ENCODE measurements at places on chromosomes 6 and 20. TPM values are rescaled to one million over a fixed set of nuclear protein-coding genes. Genes with fewer than 3 reads are reported as not detected.

NRSN1 gene
- not detected for total RNA-seq

PACSIN1 gene
- total RNA-seq: 0.68 TPM

PRR18 gene
- total RNA-seq: 0.60 TPM

GHRH gene
- not detected for total RNA-seq

RBCK1 gene
- total RNA-seq: 88.0 TPM

DNA sequence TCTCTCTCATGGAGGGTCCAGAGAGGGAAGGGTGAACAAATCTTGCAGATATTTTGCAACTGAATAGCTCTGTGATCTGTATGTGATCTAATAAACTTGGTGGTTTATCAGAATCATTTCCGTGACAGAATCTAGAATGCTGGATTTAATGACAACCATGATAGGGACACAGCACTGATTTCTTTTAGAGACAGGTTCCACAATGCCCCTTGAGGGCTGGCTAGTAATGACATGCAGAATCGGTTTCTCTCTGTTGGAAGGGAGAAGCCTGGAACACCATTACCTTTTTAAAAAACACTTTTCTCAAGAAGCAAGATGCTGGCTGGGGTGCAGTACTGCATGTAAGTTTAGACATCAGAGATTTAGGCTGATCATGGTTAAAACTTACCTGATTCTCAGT lies 313.4 kb downstream of the CDH26 start:
- H3K27ac ChIP-seq: no peak overlapping the region
- H3K4me3 ChIP-seq: no peak overlapping the region

DNA sequence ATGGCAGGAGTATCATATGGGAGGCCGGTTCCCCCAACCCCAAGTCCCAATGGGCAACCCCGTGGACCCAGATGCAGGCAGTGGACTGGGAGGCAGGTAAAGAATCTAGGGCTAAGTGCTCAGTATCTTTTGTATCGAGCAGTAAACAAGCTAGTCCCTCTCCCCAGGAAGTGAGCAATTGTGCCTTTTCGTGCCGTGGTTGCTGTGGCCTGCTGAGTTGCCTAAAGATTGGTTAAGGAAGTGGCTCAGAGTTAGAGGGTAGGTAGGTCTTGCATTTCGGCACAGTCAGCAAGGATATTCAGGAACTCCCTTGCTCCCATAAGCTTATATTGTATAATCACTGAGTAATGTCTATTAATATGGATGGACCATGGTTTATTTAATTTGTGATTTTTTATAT lies 1.3 kb upstream of the DNAH8 start:
- H3K27ac ChIP-seq: no peak overlapping the region
- DNase-seq: no peak
- H3K36me3 ChIP-seq: no peaks in the 10 kb centered on the region

DNA sequence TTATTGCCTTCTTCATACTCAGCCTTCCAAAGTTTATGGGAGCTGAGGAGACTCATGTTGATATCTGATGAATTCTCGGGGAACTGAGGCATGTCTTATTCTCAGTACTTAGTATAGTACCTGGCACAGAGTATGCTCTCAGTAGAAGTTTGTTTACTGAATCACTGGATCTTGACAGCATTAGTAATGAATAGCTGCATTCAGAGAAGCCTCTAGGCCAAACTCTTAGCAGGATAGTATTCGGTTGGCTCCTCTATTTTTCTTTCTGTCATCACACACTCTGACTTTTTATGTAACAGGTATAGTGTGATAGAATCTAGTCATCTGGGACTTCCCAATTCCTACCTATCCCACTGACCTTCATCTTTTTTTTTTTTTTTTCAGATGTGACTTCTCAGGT lies 566.4 kb upstream of the MAN1A1 start:
- no peak overlapping the region for H3K4me3 ChIP-seq
- H3K27me3 ChIP-seq: no peaks in the 10 kb centered on the region
- H3K27ac ChIP-seq: no peak overlapping the region
- H3K4me1 ChIP-seq: no peaks in the 10 kb centered on the region
- DNase-seq: no peak
- no peaks in the 10 kb centered on the region for H3K36me3 ChIP-seq

- H3K4me3 ChIP-seq: no peak overlapping the region
- H3K27me3 ChIP-seq: no peaks in the 10 kb centered on the region
- no peak overlapping the region for H3K27ac ChIP-seq
- H3K36me3 ChIP-seq: no peaks in the 10 kb centered on the region
- H3K4me1 ChIP-seq: peaks cover 10% of the 10 kb centered on the region
Measured at GRCh38 chr20:48657426-48658197, 170.2 kb downstream of the PREX1 start.

DNA sequence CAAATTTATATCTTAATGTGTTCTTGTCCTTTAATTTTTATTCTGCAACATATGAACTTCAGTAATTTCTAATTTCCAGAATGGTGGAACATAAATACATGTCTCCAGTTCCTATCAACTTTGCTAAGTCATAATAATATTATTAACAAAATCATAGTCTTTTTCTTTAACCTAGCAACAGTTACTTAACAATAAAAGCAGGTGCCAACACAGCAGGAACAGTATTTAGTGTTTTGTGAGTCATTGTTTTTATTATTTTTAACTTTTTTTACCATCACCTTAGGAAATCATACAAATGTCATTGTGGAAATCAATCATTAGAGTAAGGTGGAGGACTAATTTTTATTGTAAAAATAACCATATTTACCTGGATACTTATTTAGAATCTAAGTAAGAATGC lies 133.5 kb downstream of the PLCB1 start:
- no peak overlapping the region for H3K4me3 ChIP-seq
- H3K27me3 ChIP-seq: no peaks in the 10 kb centered on the region
- no peak for DNase-seq
- no peak overlapping the region for H3K27ac ChIP-seq
- H3K36me3 ChIP-seq: no peaks in the 10 kb centered on the region

DNA sequence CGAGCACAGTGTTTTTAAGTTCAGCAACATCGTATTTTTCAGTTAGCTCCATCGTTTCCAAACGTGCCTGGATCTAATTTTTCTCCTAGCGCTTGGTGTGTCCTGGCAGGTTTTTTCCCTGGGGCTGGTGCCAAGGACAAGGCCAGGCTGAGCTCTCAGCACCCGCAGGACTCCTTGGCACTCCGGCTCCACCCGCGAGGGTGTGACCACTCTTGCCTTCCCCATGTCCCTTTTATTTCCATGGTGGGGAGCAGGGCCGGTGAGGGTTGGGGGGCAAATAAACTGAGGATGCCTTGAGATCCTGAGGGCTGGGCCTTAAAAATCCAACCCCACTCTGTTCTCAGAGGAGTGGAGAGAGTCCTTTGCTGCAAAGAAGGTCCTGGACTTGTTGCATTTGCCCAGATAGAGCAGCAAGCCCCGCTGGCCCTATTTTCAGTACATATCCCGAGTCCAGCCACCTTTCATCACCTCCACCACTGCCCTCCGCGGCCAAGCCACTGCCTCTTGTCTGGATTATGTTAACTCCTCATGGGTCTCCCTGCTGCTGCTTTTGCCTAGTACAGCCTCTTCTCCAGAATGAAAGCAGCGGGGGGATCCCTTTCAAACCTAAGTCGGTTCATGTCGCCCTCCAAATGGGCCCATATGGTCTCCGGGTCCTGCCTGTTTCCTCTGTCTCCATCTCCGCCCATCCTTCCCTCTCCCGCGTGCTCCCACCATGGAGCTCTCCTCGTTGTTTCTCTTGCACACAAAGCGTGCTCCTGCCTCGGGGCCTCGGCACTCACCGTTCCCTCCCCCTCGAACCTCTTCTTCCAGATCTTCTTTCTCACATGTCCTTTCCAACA lies 4.5 kb upstream of the RAB44 start:
- H3K27me3 ChIP-seq: no peaks in the 10 kb centered on the region
- H3K27ac ChIP-seq: no peak overlapping the region
- H3K36me3 ChIP-seq: no peaks in the 10 kb centered on the region
- no peak overlapping the region for H3K4me3 ChIP-seq
- DNase-seq: peak; percentile 52
- peaks cover 7% of the 10 kb centered on the region for H3K4me1 ChIP-seq

GRCh38 chr20:48669946-48670605 lies 157.7 kb downstream of the PREX1 start:
- H3K4me3 ChIP-seq: no peak overlapping the region
- H3K4me1 ChIP-seq: peaks cover 15% of the 10 kb centered on the region
- H3K27me3 ChIP-seq: no peaks in the 10 kb centered on the region

DNA sequence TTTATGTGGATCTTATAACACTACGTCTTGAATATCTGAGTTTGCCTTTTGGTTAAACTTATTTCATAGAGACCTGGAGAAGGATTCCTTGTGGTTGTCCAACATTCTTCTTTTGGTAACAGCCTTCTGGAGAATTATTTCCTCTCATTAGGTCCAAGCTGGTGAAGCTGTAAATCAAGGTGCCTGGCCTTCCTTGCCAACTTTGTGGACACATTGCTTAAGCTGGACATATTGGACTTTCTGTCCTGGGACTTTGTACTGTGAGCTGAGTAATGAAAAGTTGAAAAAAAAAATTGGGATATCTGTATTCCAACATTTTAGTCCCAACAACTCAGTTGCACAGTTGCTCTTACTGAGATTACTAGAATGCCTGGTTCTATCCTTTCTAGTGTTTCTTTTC lies 186.2 kb downstream of the HAO1 start:
- no peak for DNase-seq
- no peak overlapping the region for H3K27ac ChIP-seq
- H3K27me3 ChIP-seq: no peaks in the 10 kb centered on the region
- H3K4me1 ChIP-seq: no peaks in the 10 kb centered on the region
- H3K36me3 ChIP-seq: no peaks in the 10 kb centered on the region

- no peak overlapping the region for H3K27ac ChIP-seq
- H3K36me3 ChIP-seq: no peaks in the 10 kb centered on the region
- DNase-seq: no peak
Measured at GRCh38 chr6:3876101-3876500, 26.9 kb downstream of the FAM50B start.

DNA sequence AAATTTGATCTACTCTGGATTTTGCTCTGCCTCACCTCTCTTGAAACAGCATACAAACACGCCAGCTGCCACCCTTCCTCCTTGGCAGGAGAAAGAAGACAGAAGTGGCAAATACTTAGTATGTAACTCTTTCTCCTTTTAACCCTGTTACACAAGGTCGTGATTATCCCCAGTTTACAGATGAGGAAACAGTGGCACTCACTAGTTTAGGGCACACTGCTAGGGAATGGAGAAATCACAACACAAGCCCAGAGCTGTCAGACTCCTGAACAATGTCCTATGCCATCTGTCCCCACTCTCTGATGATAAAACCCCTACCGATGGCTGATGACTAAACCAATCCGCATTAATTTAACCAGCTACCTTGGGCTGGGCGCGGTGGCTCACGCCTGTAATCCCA lies 79.7 kb downstream of the FGD2 start:
- no peak overlapping the region for H3K4me3 ChIP-seq
- H3K4me1 ChIP-seq: peaks cover 27% of the 10 kb centered on the region
- H3K27ac ChIP-seq: peak overlapping the region; percentile 78
- DNase-seq: no peak

GRCh38 chr6:125357515-125358256 lies 55.9 kb upstream of the HDDC2 start:
- no peak overlapping the region for H3K4me3 ChIP-seq
- no peaks in the 10 kb centered on the region for H3K36me3 ChIP-seq
- H3K4me1 ChIP-seq: no peaks in the 10 kb centered on the region
- H3K27me3 ChIP-seq: no peaks in the 10 kb centered on the region
- H3K27ac ChIP-seq: no peak overlapping the region

DNA sequence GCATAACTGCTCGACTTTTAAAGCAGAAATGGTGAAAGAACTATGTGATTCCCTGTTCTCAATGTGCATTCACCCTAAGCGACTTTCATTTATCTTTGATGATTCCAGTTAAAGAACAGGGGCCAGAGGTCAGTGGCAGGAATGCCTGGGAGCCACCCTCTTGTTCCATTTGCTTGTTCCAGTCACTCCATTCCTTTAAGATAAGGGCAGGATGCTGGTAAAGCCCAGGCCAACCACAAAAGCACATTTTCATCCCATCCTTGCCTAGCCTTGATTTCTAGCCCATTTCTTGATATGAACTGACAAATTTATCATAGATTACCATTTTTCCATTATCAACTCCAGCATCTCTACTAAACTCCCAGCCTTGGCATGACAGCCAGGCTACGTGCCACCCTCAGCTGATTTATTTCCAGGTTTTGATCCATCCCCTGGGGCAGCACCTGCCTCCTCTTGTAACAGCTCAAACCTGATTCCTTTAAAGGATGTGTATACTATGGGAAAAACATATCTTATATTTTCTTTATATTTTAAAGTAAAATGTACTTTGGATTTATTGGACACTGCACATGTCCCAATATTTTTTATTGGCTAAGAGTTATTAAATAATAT lies 19.2 kb downstream of the HMGN3 start:
- no peak overlapping the region for H3K4me3 ChIP-seq
- DNase-seq: peak; percentile 60
- H3K4me1 ChIP-seq: peaks cover 35% of the 10 kb centered on the region
- H3K27me3 ChIP-seq: no peaks in the 10 kb centered on the region
- no peak overlapping the region for H3K27ac ChIP-seq

GRCh38 chr6:116877743-116878142 lies 701 bp downstream of the RFX6 start:
- H3K36me3 ChIP-seq: no peaks in the 10 kb centered on the region
- H3K4me1 ChIP-seq: no peaks in the 10 kb centered on the region
- peaks cover 17% of the 10 kb centered on the region for H3K27me3 ChIP-seq
- no peak overlapping the region for H3K4me3 ChIP-seq

- H3K4me3 ChIP-seq: no peak overlapping the region
- DNase-seq: no peak
- no peak overlapping the region for H3K27ac ChIP-seq
- H3K36me3 ChIP-seq: no peaks in the 10 kb centered on the region
Measured at GRCh38 chr6:54646069-54646950, 200.3 kb upstream of the FAM83B start.

- H3K4me3 ChIP-seq: no peak overlapping the region
- H3K4me1 ChIP-seq: peaks cover 38% of the 10 kb centered on the region
- no peaks in the 10 kb centered on the region for H3K27me3 ChIP-seq
- H3K36me3 ChIP-seq: no peaks in the 10 kb centered on the region
Measured at GRCh38 chr6:16316741-16317251, 78.4 kb downstream of the GMPR start.

GRCh38 chr20:13396826-13397225 lies 175.8 kb downstream of the ISM1 start:
- DNase-seq: no peak
- no peaks in the 10 kb centered on the region for H3K36me3 ChIP-seq
- no peak overlapping the region for H3K27ac ChIP-seq
- no peaks in the 10 kb centered on the region for H3K27me3 ChIP-seq

DNA sequence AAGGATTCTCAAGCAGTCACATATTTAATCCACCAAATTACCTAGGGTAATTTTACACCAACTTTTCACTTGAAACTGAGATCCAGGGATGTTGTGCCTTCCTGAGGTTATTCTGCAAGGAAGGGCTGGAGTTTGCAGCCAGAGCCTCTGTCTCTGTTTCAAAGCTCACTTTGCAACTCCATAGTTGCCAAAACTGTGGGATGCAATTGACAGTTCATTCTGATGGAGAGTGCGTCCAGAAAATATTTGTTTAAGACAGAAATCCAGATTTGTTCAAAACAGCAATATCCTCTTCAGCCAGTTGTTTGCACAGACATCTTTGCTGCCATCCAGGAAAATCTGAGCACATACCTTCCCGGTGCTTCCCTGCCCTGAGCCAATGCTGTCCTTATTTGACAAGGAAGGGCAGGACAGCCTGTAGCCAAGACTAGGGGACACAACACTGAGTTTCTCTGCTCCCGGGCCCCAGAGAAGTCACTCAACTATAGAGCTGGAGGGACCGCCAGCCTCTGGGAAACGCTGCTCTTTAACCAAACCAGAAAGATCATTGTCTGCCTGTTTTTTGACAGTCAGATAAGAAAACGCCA lies 297.4 kb downstream of the HIVEP2 start:
- no peaks in the 10 kb centered on the region for H3K4me1 ChIP-seq
- H3K27me3 ChIP-seq: peaks cover 13% of the 10 kb centered on the region
- no peak overlapping the region for H3K4me3 ChIP-seq
- H3K36me3 ChIP-seq: no peaks in the 10 kb centered on the region
